SK-N-SH (cell line): ENCODE measurements at places on chromosomes 4 and X. TPM values are rescaled to one million over a fixed set of nuclear protein-coding genes. Genes with fewer than 3 reads are reported as not detected.
A peak's percentile ranks its signal among the peaks of the same experiment; 100 is the strongest.

COL4A6 gene
- polyA plus RNA-seq, result not detected in 2 replicates

TMPRSS11E gene
- polyA plus RNA-seq, result not detected in 2 replicates

- no peaks in the 10 kb centered on the region for H3K27me3 ChIP-seq
- no peak overlapping the region for H3K4me3 ChIP-seq
- peak overlapping the region; percentile 97 for H3K27ac ChIP-seq
- DNase-seq, result peak; percentile 3
These were observed 293.1 kb downstream of the CAMK2D start for GRCh38 chr4:113468165-113469022.

GRCh38 chrX:81875800-81876199 lies 673.9 kb downstream of the SH3BGRL start:
- H3K36me3 ChIP-seq, result no peaks in the 10 kb centered on the region
- no peak overlapping the region for H3K27ac ChIP-seq
- H3K4me1 ChIP-seq, result no peaks in the 10 kb centered on the region
- no peak for DNase-seq
- no peak overlapping the region for H3K4me3 ChIP-seq

DNA sequence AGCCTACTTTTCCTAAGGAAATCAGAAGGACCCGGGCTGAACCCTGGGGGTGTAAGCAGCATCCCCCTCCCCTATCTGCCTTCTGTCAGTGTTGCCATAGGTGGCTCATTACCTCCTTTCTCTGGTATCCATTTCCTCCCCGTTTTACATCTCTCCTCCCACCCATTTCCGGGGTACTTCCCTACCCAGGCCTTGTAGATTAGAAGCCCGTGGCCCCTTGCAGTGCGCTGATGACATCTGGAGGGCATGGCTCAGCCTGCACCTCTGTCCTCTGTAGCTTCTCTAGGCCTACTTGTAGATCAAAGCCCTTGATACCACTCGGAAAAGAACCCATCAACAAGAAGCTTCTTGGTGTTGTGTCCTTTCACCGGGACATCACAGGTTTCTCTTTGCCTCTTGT lies 71.8 kb downstream of the NBDY start:
- no peak overlapping the region for H3K27ac ChIP-seq
- peak; percentile 5 for DNase-seq
- H3K36me3 ChIP-seq, result no peaks in the 10 kb centered on the region; the same call in 1 of the 2 replicates
- no peak overlapping the region for H3K4me3 ChIP-seq

- H3K36me3 ChIP-seq, result no peaks in the 10 kb centered on the region
- no peak overlapping the region for H3K27ac ChIP-seq
- DNase-seq, result no peak
- H3K4me3 ChIP-seq, result no peak overlapping the region
- no peaks in the 10 kb centered on the region for H3K4me1 ChIP-seq
- H3K27me3 ChIP-seq, result no peaks in the 10 kb centered on the region
These were observed 21.8 kb upstream of the P2RY10 start for GRCh38 chrX:78923198-78924015.

DNA sequence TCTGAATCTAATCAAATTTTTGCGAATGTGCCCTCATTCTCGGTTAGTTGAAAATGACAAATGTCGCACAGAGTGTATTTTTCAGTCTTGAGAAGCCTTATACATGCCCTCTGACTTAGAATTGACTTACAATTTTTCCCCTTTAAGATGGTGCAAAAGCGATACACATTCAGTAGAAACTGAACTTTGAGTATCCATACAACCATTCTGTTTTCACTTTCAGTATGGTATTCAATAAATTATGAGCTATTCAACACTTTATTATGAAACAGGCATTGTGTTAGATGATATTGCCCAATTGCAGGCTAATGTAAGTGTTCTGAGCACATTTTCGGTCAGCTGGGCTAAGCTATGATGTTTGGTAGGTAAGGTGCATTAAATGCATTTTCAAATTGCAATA lies 43.4 kb downstream of the SLC9A7 start:
- H3K27me3 ChIP-seq, result no peaks in the 10 kb centered on the region
- no peak overlapping the region for H3K4me3 ChIP-seq

GRCh38 chr4:147927377-147928137 lies 195.7 kb downstream of the ARHGAP10 start:
- no peaks in the 10 kb centered on the region for H3K4me1 ChIP-seq
- H3K27me3 ChIP-seq, result no peaks in the 10 kb centered on the region
- H3K27ac ChIP-seq, result no peak overlapping the region
- no peak overlapping the region for H3K4me3 ChIP-seq
- DNase-seq, result no peak

GRCh38 chr4:135185256-135185655 lies 983.7 kb upstream of the PABPC4L start:
- H3K27ac ChIP-seq, result no peak overlapping the region
- no peak overlapping the region for H3K4me3 ChIP-seq
- no peaks in the 10 kb centered on the region for H3K4me1 ChIP-seq
- no peaks in the 10 kb centered on the region for H3K36me3 ChIP-seq

DNA sequence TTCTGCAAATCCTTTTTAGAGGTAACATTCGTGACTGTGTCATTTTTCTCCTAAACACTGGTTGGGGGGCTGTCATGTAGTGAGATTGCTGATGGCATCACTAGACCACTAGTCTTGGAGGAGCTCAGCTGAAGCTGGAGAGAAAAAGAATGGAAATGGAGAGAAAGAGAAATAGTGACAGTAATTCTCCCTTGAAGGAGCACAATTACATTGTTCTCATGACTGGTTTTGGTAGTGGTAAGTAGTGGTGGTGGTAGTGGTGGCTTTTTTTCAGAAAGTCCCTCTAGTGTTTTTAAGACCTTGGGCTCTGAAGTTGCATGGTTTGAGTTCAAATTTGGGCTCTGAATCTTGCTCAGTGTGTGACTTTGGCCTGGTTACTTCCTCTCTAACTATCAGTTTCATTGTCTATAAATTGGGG lies 99.8 kb downstream of the LARP7 start:
- H3K36me3 ChIP-seq, result no peaks in the 10 kb centered on the region
- no peaks in the 10 kb centered on the region for H3K4me1 ChIP-seq
- DNase-seq, result no peak
- no peak overlapping the region for H3K4me3 ChIP-seq

GRCh38 chrX:115642895-115643530 lies 82.0 kb downstream of the PLS3 start:
- 0 out of 2 replicates have a peak overlapping the region, but pooled peaks have one; percentile 34 for H3K27ac ChIP-seq
- H3K36me3 ChIP-seq, result peaks cover 12% of the 10 kb centered on the region
- peak; percentile 48 for DNase-seq
- no peaks in the 10 kb centered on the region for H3K4me1 ChIP-seq

GRCh38 chr4:37991623-37992410 lies 31.6 kb downstream of the PTTG2 start:
- H3K27me3 ChIP-seq, result no peaks in the 10 kb centered on the region
- H3K27ac ChIP-seq, result no peak overlapping the region
- no peaks in the 10 kb centered on the region for H3K4me1 ChIP-seq
- H3K4me3 ChIP-seq, result no peak overlapping the region

DNA sequence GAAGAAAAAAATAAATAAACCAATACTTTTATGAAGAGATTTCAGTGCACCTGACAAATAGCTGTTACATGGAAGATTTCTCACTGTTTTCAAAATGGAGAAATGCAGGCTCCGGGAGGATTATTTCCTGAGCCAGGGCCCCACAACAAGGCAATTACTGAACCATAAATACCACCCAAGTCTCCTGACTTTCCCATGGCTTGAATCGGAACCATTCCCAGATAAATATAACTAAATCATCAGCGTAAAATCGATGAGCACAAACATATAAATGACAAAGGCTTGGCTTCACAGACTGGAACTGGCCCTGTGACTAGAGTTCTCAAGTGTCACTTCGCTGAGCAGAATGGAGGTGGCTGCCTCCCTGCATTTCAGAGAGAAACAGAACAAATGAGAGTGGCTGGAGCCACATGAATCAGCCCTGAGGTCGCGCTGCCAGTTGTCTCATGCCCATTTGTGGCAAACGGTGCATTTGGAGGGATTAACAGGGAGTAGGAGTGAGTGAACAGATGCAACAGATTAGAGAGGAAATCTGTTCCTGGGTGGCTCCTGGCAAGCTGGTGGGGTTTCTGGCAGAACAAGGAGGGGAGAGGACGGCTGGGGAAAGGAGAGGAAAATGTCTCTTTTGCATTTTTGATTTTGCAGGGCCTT lies 57.3 kb upstream of the STIM2 start:
- H3K36me3 ChIP-seq, result no peaks in the 10 kb centered on the region
- no peaks in the 10 kb centered on the region for H3K27me3 ChIP-seq
- H3K4me1 ChIP-seq, result peaks cover 11% of the 10 kb centered on the region; the same call in 1 of the 2 replicates
- H3K27ac ChIP-seq, result peak overlapping the region; percentile 64
- no peak overlapping the region for H3K4me3 ChIP-seq

DNA sequence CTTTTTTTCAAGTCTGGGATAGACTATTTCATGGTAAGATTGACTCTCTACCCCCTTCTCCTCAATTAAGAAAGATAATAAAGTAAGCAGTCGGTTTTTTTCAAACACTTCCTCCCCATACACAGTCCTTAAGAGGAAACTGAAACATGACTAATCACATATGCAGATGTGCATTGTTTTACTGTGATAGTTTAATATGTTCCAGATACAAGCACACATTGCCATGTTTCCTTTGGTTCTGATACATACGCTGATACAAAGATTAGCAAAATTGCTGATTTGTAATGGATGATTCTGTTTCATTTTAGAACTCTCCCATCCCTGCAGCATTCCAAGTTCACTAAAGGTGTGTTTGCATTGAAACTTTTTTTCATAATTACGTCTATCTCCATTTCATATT lies 76.1 kb downstream of the FBXO8 start:
- H3K4me3 ChIP-seq, result no peak overlapping the region
- H3K4me1 ChIP-seq, result peaks cover 28% of the 10 kb centered on the region; the same call in 1 of the 2 replicates
- DNase-seq, result peak; percentile 40
- H3K36me3 ChIP-seq, result no peaks in the 10 kb centered on the region
- H3K27me3 ChIP-seq, result no peaks in the 10 kb centered on the region

- no peak overlapping the region for H3K4me3 ChIP-seq
- H3K27me3 ChIP-seq, result no peaks in the 10 kb centered on the region
- no peak for DNase-seq
- no peaks in the 10 kb centered on the region for H3K36me3 ChIP-seq
These were observed 139.3 kb downstream of the AFF1 start for GRCh38 chr4:87074121-87074488.

- no peak for DNase-seq
- no peaks in the 10 kb centered on the region; the same call in 1 of the 2 replicates for H3K4me1 ChIP-seq
- H3K36me3 ChIP-seq, result no peaks in the 10 kb centered on the region
- no peak overlapping the region for H3K4me3 ChIP-seq
These were observed 34.5 kb downstream of the PALLD start for GRCh38 chr4:168531305-168531704.
